Activated effector memory CD4-positive, alpha-beta T cell treated with anti-CD3 and anti-CD28 coated beads, Interleukin-2, amount 50 U/mL, for 16 hours (primary cell): ENCODE measurements at places on chromosomes 4 and X.

DNA sequence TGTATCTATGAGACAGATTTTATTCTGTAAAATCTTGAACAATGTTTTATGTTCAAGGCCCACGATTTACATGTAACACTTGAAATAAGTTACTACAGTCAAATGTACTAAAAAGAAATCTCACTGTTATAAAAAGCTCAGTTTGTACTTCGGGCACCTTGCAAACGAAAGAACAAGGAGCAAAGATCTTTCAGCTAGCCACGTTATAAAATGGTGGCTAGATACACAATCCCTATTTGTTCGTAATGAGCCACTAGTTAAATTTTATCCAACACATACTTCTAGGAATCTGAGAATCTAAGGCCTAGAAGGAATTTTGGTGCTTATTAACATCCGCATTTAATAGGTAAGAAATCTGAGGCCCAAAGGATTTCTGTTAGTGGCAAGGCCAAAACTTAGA, 2.5 kb downstream of the ARHGEF9 start:
- DNase-seq, result no peak

GRCh38 chr4:118356731-118357130, 3.9 kb upstream of the PRSS12 start:
- DNase-seq, result no peak

GRCh38 chrX:116930311-116930710, 467.5 kb upstream of the CT83 start:
- no peak for DNase-seq

DNA sequence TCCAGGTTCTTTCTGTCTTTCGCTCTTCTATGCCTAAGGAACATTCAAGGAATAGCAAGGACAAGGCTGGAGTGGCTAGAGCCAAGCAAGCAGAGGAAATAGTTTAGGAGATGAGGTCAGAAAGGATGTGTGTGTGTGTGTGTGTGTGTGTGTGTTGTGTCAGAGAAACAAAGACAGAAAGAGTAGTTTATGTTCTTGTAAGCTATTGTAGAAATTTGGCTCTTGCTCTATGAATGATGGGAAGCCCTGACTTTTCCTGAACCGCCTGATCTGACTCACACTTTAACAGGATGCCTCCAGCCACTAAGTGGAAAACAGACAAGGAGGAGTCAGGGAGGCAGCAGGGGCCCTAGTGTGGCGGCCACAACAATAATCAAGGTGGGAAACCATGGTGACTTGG, 39.7 kb downstream of the LGI2 start:
- no peak for DNase-seq

DNA sequence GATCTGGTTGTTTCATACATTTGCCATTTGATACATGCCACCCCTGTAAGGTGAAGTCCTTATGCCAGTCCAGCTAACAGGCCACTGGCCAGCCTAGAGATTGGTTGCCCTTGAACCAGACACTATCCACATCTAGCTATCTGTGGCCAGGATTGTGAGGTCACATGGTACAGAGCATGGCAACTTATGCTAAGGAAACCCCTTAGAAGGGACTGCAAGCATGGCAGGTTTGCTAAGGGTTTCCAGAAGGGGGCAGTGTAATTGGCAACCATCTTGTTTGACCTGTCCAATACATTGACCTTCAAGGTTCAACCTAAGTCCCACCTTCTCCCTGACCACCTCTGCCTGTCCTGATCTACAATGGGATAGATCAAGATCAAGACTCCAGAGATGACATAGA, 47.5 kb downstream of the SMC1A start:
- no peak for DNase-seq

DNA sequence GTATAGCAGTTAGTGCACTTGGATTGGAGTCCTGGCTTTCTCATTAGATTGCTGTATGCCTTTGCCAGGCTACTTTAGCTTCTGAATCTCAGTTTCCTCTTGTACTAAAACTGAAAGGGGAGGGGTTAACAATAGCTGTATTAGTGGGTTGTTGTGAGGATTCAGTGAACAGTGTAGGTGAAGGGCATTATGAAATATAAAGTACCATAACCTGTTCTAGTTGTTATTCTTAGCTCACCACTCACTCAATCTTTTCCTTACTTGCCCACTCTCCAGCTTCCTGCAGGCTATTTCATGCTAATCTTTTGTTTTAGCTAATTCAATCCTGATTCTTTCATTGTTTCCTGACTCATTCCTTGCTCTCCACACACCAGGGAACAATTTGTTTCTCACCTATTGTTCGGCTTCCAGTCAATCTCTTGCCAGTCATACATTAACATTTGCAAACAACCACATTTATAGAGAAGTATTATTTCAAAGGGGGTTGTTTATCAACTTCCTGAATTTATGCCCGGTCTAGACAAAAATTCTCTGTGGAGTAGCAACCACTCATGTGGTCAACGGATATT, 50.6 kb upstream of the EDA start:
- no peak for DNase-seq

DNA sequence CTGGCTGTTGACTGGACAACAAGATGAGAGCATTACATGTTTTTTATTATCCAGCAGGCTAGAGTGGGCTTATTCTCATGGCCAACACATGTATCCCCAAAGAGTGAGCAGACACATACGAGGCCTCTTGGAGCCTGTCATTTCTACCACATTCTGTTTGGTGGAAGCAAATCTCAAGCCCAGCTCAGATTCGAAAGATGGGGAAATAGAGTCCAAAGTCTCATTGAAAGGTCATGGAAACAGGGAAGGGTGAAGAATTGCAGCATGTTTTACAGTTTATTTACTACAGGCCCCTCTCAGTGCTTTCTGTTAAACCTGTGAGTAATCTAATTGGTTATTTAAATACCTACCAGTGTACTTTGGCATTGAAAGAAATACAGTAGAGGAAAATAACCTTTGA, 108.6 kb downstream of the FRAS1 start:
- DNase-seq, result no peak

DNA sequence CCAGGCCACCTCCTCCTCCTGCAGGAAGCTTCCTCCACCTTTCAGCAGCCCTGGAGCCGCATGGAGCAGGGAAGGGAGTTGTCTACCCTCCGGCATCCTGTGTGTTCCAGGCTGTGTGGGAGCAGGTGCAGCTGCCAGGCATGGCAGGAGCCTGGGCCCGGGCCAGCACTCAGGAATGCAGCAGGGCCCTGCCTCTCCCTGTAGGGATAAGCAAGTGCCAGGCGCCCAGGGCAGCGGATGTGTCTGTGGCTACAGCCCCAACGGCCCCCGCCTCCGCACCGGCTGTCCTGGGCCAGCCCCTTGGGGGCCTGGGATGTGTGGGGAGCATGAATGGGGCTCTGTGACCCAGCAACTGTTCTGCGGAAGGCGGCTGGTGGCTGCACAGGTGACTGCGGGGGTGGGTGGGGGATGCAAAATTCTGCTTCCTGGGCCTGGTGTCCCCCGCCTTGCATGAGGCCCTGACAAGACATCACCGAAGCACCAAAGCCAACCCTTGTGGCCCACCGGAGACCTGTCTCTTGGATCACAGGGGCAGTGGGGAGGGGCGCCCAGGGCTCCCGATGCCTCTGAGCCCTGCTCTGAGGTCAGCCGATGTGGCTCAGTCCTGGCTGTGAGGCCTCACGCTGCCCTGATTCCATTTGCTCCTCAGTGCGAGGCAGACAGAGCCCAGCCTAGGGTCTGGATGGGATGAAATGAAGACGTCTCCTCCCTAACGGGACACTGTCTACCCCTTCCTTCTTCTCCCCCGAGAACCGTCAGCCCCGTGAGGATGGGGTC, 1.4 kb upstream of the DOK7 start:
- DNase-seq, result no peak

- no peak for DNase-seq
Observed at GRCh38 chr4:15749001-15749400, 29.1 kb upstream of the CD38 start.

DNA sequence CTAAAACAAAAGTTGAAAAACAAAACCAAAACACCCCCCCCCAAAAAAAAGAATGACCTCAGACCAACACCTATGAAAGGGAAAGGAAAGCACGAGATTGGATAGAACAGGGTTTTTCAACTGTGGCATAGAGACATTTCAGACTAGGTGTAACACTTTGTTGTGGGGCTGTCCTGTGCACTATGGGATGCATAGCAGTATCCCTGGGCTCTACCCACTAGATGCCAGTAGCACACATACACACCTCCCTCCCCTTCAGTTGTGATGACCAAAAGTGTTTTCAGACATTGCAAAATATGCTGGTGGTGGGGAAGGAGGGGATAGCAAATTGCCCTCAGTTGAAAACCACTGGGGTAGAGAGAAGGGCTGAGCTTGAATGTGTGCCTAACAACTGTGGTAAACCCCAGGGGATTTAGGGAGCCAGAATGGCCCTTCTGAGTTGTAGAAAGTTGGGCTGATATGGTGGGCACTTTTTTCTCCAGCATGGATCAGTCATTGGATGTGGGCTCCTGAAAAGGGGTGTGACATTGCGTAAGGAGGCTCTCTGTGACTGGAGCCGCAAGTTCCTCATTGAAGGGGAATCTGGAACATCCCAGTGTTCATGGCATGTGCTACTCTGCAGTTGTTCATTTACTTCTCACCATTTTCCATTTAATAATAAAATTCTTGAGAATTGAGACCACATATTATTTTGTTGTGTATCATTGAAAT, 8.8 kb upstream of the GEMIN8 start:
- no peak for DNase-seq

DNA sequence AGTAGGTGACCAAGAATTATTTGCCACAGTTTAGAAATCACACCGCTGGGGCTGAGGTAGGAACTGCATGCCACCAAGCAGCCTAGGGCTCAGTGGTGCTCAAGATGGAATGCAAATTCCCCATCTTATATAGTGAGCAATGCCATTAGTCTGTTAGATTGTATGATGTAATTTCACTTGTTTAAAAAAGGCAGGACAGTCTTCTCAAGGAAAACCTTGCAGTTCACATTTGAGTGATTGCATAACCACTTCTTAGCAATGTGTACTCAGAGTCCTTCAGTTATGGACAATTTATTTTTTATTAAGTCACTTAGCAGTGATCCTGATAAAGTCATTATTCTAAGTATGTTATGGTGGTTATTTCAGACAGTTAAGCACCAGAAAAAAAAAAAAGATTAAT, 142.9 kb upstream of the SFRP2 start:
- DNase-seq, result no peak

DNA sequence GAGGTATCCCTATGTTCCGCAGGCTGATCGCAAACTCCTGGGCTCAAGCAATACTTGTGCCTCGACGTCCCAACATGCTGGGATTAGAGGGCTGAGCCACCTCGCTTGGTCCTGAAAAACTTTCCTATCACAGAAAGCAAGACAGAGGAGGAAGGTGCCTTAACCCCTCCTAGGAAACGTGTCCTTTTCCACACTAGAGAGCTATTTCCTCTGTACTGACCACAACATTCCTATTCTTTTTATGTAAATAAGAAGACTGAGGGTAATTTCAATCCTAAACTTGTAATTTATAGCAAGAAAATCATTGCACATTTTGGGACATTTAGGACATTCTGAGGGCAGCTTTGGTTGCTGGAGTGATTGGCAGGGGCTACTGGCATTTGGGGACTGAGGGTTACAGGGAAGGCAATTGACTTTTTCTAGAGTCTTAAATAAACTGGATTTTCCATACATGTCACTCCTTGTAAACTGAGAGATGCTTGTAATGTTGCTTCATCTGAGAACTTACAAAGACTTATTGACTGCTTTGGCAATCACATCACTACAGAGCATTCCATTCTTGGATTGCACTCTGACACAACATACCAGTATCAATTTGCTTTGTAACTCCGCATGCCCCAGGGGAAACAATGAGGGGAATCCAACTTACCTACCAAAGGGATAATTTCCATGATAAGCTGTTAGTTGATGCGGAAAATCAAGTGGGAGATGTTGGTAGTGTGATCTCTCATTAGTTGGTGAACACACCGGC, 15.6 kb downstream of the XAGE3 start:
- no peak for DNase-seq

DNA sequence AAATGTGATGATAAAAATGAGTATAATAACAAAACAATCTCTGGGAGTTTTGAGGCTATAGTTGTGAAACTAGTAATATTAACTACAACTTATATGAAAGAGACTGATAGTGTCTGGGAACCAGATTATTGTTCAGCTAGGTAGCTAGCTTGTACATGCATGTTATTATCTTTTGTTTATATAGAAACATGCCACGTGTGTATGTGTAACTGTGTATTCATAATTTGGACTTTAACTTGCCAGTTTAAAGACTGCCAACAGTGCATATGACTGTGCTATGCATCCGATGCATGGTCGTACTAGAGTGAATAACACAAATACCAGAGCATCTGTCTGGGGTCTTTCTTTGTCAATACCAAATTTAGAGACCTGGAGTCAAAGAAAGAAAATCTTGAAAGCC, 92.2 kb downstream of the ADGRL3 start:
- no peak for DNase-seq

- DNase-seq, result no peak
Observed at GRCh38 chr4:18698119-18698883, 676.7 kb upstream of the LCORL start.

DNA sequence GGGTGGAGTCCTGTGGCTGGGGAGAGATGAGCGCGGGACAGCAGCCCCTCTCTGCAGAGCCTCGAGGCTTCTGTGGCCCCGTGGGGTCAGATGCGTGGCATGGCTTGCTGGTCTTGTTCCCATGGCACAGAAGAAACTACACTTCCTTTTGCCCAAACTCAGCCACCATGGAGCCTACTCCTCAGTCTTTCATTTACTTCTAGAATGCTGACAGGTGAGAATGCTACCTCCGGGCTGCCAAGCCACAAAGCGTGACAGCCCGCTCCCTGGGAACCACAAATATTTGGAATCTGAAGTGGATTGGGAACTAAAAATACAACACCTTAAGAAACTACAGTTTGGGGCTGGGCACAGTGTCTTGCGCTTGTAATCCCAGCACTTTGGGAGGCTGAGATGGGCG, 98.0 kb downstream of the TRAPPC11 start:
- no peak for DNase-seq

DNA sequence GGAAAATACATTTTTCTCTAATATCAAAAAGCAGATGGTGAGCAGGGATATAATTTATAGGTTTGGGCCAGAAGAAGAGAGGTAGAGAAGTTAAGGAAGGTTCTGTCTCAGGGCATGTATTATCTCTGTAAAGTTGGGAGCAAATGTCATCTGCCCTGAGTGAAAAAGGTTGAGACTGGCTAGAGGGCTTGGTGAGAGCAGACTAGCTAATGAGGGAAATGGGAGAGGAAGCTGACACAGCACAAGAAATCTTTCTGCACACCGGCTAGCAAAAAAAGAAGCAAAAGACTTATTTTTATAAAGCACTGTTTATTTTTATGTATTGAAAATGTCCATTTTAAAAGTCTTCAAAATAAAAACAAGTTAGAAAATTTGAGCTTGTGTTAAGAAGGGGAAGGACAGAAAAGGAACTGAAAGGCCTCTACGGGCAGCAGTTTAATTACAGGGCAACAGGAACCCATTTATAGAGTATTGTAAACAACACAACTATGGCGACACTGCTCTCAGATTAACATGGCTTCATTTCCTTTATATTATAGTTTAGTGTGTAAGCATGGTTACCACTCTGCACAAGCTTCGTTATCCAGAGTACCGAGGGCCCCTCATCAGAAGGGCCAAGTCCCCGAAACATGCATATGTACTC, 17.4 kb downstream of the CD40LG start:
- no peak for DNase-seq

- DNase-seq, result no peak
Observed at GRCh38 chrX:53255738-53256191, 25.6 kb downstream of the IQSEC2 start.
